Amniotic stem cell (primary cell): ENCODE measurements at places on chromosomes 1 and 21.

GRCh38 chr1:105100102-105100501 lies 1350.4 kb downstream of the AMY1C start:
- no peak for DNase-seq

DNA sequence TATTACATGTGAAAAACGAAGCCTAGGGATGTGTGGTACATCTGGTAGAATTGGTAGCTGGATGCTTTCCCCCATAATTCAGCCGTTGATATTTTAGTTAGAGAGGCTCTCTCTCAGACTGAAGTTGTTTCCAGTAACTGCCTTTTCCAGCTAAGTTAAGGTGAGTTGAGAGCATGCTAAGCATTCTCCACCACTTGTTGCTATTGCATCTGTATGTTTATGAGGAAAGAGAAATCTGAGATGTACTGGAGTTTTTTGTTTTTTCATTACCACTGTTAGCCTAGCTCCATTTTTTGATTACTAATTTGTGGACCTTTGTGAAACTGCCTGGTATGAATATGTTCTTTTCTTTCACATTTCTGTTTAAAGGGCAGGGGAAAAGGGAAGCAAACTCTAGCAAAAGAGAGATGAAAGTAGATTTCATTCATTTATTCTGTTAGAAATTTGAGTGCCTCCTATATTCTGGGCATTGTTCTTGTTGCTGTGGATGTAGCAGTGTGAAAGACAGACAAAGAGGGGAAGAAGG lies 189.9 kb upstream of the CACYBP start:
- DNase-seq: no peak

GRCh38 chr21:22763442-22763841 lies 1765.2 kb downstream of the NCAM2 start:
- DNase-seq: no peak

GRCh38 chr1:185593271-185593670 lies 140.9 kb upstream of the HMCN1 start:
- DNase-seq: no peak

GRCh38 chr1:236421022-236421421 lies 26.9 kb downstream of the EDARADD start:
- no peak for DNase-seq

- DNase-seq: no peak
Observed at GRCh38 chr1:203671047-203671446, 44.4 kb downstream of the ATP2B4 start.

- no peak for DNase-seq
Observed at GRCh38 chr1:246291127-246291526, 216.0 kb downstream of the SMYD3 start.

DNA sequence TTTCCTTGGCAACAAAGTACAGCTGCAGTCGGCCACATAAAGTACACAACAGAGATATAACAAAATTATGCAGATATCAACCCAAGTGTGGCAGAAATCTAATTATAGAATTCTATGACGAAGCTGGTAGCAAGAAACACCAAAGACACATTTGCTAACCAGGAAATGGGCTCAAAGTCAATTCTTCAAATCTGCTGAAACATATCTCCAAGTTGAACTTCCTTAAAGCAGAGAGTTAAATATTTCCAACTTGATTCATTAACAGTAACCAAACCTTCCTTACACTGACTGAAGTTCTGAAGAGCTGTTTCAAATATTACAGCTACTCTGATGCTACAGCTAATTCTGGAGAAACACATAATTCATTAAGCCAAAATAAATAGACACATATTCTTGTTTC lies 67.6 kb upstream of the SDC3 start:
- DNase-seq: no peak

DNA sequence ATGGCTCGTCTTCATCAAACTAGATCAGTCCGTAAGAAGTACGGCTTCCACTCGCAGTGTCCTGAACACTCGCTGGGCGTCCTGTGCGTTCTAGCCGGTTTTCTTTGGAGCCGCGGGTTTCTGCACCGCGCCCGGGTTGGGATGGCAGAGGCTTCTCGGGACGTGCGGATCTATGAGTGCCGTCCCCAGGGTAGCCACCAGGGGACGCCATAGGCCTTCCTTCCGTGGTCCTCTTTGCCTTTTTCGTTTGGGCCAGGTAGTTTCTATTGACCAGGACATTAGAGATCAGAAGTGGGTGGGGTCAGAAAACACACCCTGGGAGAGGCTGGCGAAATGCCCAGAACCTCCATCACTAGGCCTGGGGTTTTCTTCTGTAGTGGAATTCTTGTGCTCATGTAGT lies 273.8 kb downstream of the FAM72C start:
- no peak for DNase-seq

GRCh38 chr1:153261281-153262069 lies 2.0 kb downstream of the LORICRIN start:
- DNase-seq: no peak

DNA sequence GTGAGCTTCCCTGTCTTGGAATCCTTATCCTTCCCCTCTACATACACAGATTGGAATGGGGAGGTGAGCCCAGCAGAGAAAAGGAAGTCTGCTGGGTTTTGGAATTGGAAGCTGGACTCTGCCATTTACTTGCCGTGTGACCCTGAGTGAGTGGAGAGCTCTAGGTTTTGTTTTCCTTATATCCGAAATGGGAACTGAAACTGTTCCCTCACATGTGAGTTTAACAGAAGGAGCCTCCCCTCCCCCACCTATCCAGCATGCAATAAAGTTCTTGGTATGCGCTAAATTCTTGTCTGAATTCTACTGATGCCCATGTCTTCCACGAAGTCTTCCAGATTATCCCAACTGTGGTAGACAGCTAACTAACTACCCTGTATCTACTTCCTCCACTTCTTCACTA lies 58.7 kb downstream of the NENF start:
- DNase-seq: no peak

GRCh38 chr1:204828352-204828850 lies 42.3 kb upstream of the NFASC start:
- DNase-seq: no peak

DNA sequence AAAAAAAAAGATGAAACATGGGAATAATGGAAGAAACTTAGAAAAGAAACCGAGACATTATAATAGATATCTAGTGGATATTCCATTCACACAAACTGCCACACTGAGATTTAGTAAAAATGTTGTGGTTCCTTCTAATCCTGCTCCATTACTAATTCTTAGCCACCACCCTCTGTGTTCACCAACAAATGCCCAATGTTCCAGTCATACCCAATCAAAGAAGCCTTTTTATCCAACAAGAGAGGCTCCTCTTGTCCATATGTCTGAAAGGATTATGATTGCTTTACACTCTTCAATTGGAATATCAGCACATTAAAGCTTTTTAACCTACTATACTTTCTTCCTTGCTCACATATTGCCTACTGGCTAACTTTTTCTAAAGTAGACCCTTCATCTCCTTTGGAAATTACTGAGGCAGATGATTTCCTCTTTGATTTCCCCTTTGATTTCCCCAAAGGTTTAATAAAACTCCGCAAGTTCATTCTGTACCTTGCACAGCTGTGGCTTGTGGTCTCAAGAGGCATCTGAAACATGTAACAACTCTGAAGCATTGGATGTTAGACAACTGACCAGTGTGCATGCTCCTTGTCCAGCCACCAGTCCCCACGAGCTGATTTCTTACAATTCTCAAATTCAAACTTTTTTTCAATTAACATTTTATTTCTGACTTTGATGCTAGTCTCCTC lies 305.6 kb upstream of the LYPLAL1 start:
- DNase-seq: no peak

DNA sequence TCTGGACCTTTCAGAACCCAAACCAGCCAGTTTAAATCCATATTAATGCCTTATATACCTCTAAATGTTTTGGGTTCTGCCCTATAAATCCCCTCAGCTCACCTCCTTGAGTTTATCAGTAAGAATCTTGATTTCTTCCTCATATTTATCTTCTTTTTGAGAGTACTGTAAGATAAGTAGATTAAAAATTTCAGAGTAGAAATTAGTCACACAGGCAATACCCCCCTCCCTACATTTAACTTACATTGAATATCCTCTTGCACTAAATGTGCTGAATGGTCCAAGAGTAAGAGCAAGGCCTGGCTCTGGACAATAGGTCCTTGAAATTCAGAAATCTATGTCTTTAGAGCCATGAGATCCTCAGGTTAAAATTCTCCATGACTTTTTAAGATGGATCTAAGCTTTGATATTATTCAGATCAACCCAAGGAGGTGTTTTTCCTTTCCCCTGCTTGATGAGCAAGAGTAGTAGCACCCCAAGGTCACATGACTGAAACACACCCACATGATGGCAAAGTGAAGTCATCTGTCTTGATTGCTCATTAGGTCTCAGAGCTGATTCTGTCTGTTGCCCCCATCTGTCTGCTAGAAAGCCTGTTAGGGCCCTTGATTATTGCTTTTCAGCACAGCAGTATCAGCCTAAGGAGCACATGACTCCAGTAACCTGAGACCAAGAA lies 15.8 kb upstream of the NUP210L start:
- no peak for DNase-seq

- no peak for DNase-seq
Observed at GRCh38 chr1:1759456-1760344, 18.6 kb downstream of the NADK start.

- DNase-seq: no peak
Observed at GRCh38 chr21:36704281-36704957, 5.5 kb downstream of the SIM2 start.

DNA sequence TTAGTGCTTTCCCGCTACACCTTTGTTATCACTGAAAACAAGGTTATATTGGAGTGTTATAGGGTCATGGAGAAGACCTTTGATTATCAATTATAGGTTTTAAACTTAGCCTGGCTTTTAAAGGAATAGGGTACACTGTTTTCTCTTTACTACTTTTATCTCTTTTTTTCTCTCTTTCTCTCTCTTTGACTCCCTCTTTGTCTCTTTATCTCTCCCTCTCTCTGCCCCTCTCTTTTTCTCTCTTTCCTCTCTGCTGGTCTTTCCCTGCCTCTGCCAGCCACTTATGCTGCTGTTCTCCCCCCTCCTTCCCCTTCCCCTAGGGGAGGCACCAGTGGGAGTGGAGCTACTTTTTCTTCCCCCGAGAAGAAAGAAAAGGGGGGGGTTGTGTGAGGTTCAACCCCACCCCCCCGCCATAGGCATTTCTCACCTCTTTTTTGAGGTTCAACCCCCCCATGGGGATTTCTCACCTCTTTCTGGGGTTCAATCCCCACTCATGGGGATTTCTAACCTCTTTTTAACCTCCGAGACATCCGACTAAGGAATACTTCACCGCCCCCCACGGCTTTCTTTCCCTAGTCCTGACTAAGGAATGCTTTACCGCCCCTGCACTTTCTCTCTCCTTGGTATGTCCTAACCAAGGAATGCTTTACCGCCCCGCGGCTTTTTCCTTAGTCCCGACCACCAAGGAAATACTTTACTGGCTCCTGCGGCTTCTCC lies 17.2 kb upstream of the ZBTB8B start:
- peak; percentile 41 for DNase-seq

DNA sequence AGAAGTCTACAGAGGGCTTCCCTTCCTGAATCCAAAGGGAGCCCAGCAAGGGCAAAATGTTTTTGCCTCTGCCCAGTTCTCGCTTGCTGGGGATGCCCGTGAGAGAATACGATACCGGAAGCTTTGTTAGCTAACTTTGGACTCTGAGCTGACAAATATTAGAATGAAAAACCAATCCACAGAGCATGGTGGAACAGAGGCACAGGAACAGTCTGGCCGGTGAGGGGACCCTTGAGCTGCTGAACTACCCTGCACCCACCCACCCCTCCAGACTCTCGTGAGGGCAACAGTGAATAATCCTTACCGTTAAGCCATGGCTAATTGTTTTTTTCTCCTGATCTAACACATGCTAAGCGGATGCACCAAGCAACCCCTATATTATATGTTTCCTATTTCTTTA lies 76.3 kb upstream of the AKT3 start:
- DNase-seq: no peak

GRCh38 chr1:234961456-234962339 lies 166.9 kb downstream of the TOMM20 start:
- DNase-seq: peak; percentile 40

DNA sequence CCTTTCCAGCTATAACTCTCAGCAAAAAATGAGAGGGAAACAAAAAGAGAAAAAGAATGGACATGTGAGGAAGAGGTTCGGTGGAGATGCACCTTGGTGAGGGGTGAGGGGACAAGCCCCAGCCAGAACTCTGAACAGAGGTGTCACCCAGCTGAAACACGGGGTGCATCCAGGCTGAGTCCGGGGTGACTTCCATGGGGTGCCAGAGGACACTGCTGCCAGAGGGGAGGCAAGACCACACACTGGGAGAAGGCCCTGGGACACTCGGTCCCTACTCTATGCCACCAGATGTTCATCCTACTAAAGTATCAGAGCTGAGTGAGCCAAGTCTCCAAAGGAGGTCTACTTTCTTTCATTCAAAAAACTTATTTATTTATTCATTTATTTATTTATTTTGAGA lies 36.1 kb upstream of the PPP1R15B start:
- DNase-seq: no peak
